ENCODE measurements at places on chromosomes 5 and 9. TPM values are rescaled to one million over a fixed set of nuclear protein-coding genes. Genes with fewer than 3 reads are reported as not detected.
A peak's percentile ranks its signal among the peaks of the same experiment; 100 is the strongest.

- peaks cover 2% of the 10 kb centered on the region for H3K4me1 ChIP-seq
- H3K27me3 ChIP-seq: peaks cover 2% of the 10 kb centered on the region
- no peaks in the 10 kb centered on the region for H3K36me3 ChIP-seq
- H3K27ac ChIP-seq: no peak overlapping the region
Measured at GRCh38 chr9:129654554-129655040, 10.8 kb upstream of the PRRX2 start.

- H3K36me3 ChIP-seq: no peaks in the 10 kb centered on the region
- H3K4me1 ChIP-seq: no peaks in the 10 kb centered on the region
- H3K27me3 ChIP-seq: no peaks in the 10 kb centered on the region
- H3K4me3 ChIP-seq: no peak overlapping the region
- no peak for DNase-seq
Measured at GRCh38 chr5:9519537-9519936, 26.3 kb downstream of the SEMA5A start.

Gene ROR2
- 3.0 TPM for total RNA-seq

- H3K4me3 ChIP-seq: no peak overlapping the region
- H3K27me3 ChIP-seq: no peaks in the 10 kb centered on the region
- DNase-seq: no peak
- no peak overlapping the region for H3K27ac ChIP-seq
Measured at GRCh38 chr9:116320290-116320689, 166.7 kb downstream of the PAPPA start.

Gene CMYA5
- total RNA-seq: 0.12 TPM

Gene FAM153A
- 0.54 TPM for total RNA-seq

Gene FIBCD1
- not detected for total RNA-seq

- H3K4me3 ChIP-seq: no peak overlapping the region
- H3K27ac ChIP-seq: no peak overlapping the region
- H3K27me3 ChIP-seq: no peaks in the 10 kb centered on the region
- DNase-seq: no peak
Measured at GRCh38 chr5:110203661-110204060, 513.9 kb downstream of the MAN2A1 start.

Gene EPB41L4A
- 1.3 TPM for total RNA-seq

- H3K36me3 ChIP-seq: peaks cover 15% of the 10 kb centered on the region
- H3K27ac ChIP-seq: peak overlapping the region; percentile 83
- peak overlapping the region; percentile 79 for H3K4me3 ChIP-seq
- H3K4me1 ChIP-seq: peaks cover 34% of the 10 kb centered on the region
Measured at GRCh38 chr9:2158111-2158610, 143.0 kb downstream of the SMARCA2 start.

Gene PPP2R2B
- 17.0 TPM for total RNA-seq

DNA sequence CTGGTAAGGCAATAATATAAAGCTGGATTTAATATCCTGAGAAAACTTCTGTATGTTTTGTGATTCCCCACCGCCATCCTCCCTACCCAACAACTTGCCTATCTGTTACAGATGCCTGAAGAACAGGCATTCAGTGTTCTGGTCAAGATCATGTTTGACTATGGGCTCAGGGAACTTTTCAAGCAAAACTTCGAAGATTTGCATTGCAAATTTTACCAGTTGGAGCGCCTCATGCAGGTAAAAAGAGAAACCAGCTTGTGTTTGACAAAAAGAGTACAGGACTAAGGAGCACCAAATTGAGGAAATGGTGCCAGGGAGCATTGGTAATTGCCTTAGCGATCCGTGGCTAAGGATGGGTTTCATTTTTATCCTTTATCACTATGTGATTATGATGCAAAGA, 40.0 kb downstream of the GPR21 start:
- H3K4me3 ChIP-seq: no peak overlapping the region
- H3K27me3 ChIP-seq: no peaks in the 10 kb centered on the region
- DNase-seq: no peak
- peaks cover 12% of the 10 kb centered on the region for H3K36me3 ChIP-seq

Gene HSPA5
- total RNA-seq: 116 TPM

GRCh38 chr9:75358846-75359245, 270.5 kb downstream of the OSTF1 start:
- H3K27ac ChIP-seq: no peak overlapping the region
- H3K36me3 ChIP-seq: no peaks in the 10 kb centered on the region
- no peaks in the 10 kb centered on the region for H3K27me3 ChIP-seq

GRCh38 chr5:7586480-7586879, 190.5 kb downstream of the ADCY2 start:
- H3K36me3 ChIP-seq: no peaks in the 10 kb centered on the region
- DNase-seq: no peak
- H3K4me3 ChIP-seq: no peak overlapping the region
- H3K27ac ChIP-seq: no peak overlapping the region

DNA sequence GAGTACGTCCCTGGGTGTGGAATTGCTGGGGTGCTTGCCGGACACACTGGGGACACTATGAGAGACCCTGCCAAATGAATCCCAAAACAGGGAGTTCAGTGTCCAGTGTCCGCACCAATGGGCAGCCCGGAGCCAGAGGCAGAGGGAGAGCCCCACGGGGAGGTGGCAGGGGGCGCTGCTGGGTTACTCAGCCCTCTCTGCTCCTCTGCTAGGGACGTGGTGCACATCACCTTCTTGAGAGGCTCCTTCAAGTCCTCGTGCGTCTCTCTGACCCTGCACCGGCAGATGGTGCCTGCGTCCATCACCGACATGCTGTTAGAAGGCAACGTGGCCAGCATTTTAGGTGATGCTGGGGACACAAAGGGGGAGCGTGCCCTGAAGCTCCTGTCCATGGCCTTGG, 20.8 kb downstream of the STKLD1 start:
- DNase-seq: no peak
- no peaks in the 10 kb centered on the region for H3K36me3 ChIP-seq
- H3K27ac ChIP-seq: no peak overlapping the region
- H3K4me3 ChIP-seq: no peak overlapping the region
- peaks cover 5% of the 10 kb centered on the region for H3K4me1 ChIP-seq

DNA sequence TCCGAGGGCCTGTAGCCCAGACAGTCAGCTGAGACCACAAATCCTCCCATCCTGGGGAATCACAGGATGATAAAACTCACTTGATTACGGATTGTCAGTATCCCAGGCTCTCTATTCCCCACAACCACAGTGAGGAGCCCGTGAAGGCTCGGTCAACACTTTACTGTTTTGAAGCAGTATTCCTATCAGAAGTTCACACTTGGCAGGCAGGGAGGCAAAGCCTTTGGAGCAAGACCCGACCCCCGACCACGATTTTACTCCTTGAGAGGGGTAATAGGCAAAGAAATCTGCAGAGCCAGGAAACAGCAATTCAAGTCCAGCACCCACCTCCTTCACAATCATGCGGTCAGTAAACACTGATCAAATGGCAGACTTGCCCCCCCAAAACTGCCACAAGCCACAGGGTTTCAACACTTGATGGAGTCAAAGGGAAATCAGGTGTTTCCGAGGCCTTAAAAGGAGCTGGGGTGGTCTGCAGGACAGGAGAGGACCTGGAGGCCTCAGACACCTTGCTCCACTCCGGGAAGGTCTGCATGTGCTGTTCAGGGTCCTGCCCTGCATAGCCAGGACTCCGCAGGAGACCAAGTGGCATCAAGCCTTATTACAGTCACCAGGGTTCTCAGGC, 25.2 kb downstream of the BICD2 start:
- H3K27me3 ChIP-seq: no peaks in the 10 kb centered on the region
- H3K4me1 ChIP-seq: peaks cover 35% of the 10 kb centered on the region
- no peak overlapping the region for H3K27ac ChIP-seq
- no peak for DNase-seq
- H3K36me3 ChIP-seq: no peaks in the 10 kb centered on the region
- no peak overlapping the region for H3K4me3 ChIP-seq

GRCh38 chr9:115593587-115594091, 475.7 kb upstream of the TNC start:
- no peaks in the 10 kb centered on the region for H3K4me1 ChIP-seq
- no peaks in the 10 kb centered on the region for H3K36me3 ChIP-seq
- H3K27ac ChIP-seq: no peak overlapping the region
- peaks cover 26% of the 10 kb centered on the region for H3K27me3 ChIP-seq
- DNase-seq: no peak

Gene PCDHGB4
- total RNA-seq: 0.07 TPM

GRCh38 chr9:16172796-16173195, 620.0 kb downstream of the CCDC171 start:
- H3K27ac ChIP-seq: no peak overlapping the region
- DNase-seq: no peak
- no peaks in the 10 kb centered on the region for H3K36me3 ChIP-seq
- no peak overlapping the region for H3K4me3 ChIP-seq
- no peaks in the 10 kb centered on the region for H3K27me3 ChIP-seq

Gene PANK3
- total RNA-seq: 47.9 TPM

Gene INSL6
- total RNA-seq: not detected

Gene PCDHGA6
- 0.20 TPM for total RNA-seq

- H3K27me3 ChIP-seq: no peaks in the 10 kb centered on the region
- no peak overlapping the region for H3K4me3 ChIP-seq
- H3K27ac ChIP-seq: no peak overlapping the region
Measured at GRCh38 chr5:55626790-55627189, 85.3 kb downstream of the SLC38A9 start.

DNA sequence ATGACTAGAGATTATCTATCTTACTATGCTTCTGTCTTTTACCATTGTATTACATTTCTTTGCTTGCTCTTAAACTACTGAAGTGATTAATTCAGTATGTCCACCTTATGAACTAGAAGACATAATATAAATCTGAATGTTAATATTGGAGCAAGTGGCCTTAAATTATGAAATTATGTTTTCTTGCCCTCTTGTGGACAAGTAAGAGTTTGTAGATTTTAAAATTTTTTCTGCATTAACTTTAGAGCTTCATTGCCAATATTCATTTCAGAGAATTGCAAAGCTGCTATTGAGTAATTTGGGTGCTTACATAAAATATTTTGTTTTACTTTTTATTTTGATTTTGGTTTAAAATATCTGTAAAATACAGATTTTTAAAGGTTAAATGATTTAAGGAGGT, 55.3 kb downstream of the RANBP17 start:
- DNase-seq: no peak
- no peaks in the 10 kb centered on the region for H3K27me3 ChIP-seq
- H3K36me3 ChIP-seq: no peaks in the 10 kb centered on the region
- no peak overlapping the region for H3K4me3 ChIP-seq
- no peak overlapping the region for H3K27ac ChIP-seq
- no peaks in the 10 kb centered on the region for H3K4me1 ChIP-seq

DNA sequence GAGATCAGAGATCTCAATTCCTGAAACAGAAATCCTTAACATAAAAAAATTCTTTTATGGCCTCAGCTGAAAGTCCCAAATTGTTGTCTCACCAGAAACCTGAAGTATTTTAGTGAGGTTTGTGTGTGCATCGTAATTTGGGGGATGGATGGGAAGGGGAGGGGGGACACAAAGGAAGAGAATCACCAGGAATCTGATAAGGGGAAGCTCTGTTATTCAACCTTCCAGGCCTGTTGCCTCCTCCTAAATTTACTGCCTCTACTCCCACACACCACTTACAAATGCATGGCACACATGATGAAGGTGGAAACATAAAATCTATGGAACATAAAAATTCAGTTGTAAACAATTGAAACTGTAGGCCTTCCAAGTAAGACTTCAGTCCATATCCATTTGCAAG, 97.7 kb downstream of the NPR3 start:
- no peaks in the 10 kb centered on the region for H3K36me3 ChIP-seq
- no peak overlapping the region for H3K27ac ChIP-seq
- DNase-seq: no peak

DNA sequence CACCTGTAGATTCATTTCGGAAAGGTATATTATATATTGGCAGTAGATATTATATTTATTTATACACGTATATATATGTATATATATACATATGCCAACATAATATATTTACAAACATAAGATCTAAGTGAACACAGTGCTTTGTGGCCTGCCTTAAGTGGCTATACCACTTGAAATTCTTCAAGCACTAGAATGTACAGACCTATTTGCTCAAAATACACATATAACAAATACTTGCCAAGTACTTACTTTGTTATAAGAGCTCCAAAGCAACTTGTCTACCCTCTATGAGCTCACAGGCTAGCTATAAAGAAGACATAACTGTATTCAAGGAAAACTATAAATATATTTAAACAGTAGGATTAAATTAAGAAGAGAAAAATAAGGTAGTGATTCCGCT, 33.6 kb upstream of the SLC36A1 start:
- no peaks in the 10 kb centered on the region for H3K4me1 ChIP-seq
- no peak overlapping the region for H3K27ac ChIP-seq
- H3K36me3 ChIP-seq: no peaks in the 10 kb centered on the region
- DNase-seq: no peak
- H3K4me3 ChIP-seq: no peak overlapping the region

DNA sequence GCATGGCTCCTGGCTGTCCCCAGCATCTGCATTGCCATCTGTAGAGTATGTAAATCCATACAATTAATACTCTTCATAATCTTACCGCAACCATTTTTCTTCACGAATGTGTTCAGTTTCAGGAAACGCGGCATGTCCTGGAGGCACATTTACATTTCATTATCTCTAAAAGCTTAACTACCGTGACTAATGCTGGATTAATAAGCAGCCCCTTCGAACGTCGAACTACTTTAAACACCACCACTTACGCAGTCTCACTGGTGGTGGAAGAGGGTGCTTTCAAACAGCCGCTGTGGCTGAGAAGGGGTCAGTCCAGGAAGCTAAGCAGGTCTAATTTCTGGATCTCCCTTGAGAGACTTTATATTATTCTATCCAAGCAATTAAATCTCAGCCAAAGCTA, 85.6 kb downstream of the C5orf15 start:
- H3K27ac ChIP-seq: no peak overlapping the region
- H3K4me3 ChIP-seq: no peak overlapping the region
- no peaks in the 10 kb centered on the region for H3K27me3 ChIP-seq
- no peak for DNase-seq
- no peaks in the 10 kb centered on the region for H3K4me1 ChIP-seq
- H3K36me3 ChIP-seq: no peaks in the 10 kb centered on the region

- peaks cover 56% of the 10 kb centered on the region for H3K4me1 ChIP-seq
- DNase-seq: peak; percentile 65
- peaks cover 1% of the 10 kb centered on the region for H3K36me3 ChIP-seq
- H3K4me3 ChIP-seq: no peak overlapping the region
Measured at GRCh38 chr9:109463924-109464625, 34.0 kb downstream of the PTPN3 start.

Gene SPAAR
- total RNA-seq: not detected

Gene S1PR3
- 0.05 TPM for total RNA-seq

GRCh38 chr5:40429258-40430100, 250.2 kb upstream of the PTGER4 start:
- H3K4me3 ChIP-seq: peak overlapping the region; percentile 7
- DNase-seq: peak; percentile 62
- H3K27me3 ChIP-seq: no peaks in the 10 kb centered on the region
- H3K4me1 ChIP-seq: peaks cover 51% of the 10 kb centered on the region
- peak overlapping the region; percentile 89 for H3K27ac ChIP-seq
